Activated CD4-positive, alpha-beta T cell treated with anti-CD3 and anti-CD28 coated beads, Interleukin-2, amount 50 U/mL, for 48 hours (primary cell): ENCODE measurements at places on chromosomes 1 and 21.

- DNase-seq, result no peak
Measured at GRCh38 chr1:217674028-217674729, 43.0 kb downstream of the SPATA17 start.

GRCh38 chr21:33980276-33980916 lies 64.8 kb upstream of the ATP5PO start:
- no peak for DNase-seq

DNA sequence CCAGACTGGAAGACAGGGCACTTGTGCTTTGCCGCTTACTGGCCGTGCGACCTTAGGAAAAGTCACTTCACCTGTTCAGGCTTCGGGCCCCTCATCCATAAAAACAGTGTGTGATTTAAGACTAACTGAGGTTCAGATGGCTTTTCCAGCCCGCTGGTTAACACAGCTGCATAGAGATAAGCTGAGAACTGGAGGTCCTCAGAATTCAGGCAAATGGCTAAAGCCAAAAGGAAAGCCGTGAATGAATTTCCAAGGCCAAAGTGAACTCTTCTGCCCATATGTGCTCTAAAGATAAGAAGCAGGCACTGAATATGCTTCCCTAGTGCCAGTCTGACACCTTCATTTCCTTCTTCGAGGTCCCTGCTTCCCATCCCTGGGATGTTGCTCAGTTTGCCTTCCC lies 23.5 kb upstream of the SARS1 start:
- no peak for DNase-seq

GRCh38 chr21:36059823-36060158 lies 535 bp downstream of the SETD4 start:
- no peak for DNase-seq

- no peak for DNase-seq
Measured at GRCh38 chr1:222099746-222100145, 357.9 kb upstream of the DUSP10 start.

GRCh38 chr1:84899969-84900368 lies 7.0 kb upstream of the LPAR3 start:
- DNase-seq, result no peak

DNA sequence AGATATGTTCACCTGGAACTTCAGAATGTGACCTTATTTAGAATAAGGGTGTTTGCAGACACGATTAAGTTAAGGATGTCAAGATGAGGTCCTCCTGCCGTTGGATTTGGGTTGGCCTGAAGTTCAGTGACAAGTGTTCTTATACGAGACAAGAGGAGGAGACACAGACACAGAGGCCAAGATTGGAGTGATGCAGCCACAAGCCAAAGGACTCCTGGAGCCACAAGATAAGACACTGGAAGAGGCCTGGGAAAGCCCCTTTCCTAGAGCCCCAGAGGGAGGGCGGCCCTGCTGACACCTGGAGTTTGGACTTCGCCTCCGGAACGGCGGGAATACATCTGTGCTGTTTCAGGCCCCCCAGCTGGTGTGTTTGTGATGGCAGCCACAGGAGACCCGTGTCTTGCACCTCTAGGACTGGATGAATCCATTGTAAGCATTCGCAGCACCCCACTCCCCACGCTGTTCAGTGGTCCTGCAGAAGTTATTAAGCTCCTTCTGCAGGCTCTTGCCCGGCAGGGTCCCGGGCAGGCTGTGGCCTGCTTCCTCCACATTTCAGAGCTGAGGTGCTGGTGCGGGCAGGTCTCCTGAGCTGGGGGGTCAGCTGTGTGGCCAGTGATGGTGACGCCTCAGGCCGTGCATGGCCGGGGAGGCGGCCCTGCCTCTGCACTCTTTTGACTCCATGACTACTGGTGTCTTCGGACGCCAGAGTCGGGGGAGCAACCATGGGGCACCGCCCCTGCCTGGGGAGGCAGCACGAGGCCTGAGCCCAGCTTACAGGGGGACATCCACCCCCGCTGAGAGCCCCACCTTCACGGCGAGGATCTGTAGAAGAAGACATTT lies 34.6 kb downstream of the UMODL1 start:
- no peak for DNase-seq

- DNase-seq, result no peak
Measured at GRCh38 chr1:201173736-201174135, 16.9 kb upstream of the IGFN1 start.

DNA sequence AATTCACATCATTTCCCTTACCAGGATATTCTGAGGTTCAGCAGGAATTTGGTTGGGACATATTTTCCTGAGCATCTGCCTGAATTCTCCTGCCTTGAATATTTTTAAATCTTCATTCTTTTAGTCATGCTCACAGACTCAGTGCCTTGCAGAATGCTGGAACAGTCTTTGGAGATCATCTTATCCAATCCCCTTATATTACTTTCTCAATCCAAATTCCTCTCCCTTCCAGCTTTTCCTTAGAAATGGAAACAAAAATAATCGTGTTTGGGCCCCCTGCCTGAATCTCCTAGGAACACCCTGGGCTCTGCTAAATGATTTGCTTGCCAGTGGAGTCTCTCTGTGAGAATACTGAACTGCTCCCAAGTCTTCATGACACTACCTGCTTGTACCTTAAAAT lies 38.4 kb downstream of the LHX8 start:
- no peak for DNase-seq

DNA sequence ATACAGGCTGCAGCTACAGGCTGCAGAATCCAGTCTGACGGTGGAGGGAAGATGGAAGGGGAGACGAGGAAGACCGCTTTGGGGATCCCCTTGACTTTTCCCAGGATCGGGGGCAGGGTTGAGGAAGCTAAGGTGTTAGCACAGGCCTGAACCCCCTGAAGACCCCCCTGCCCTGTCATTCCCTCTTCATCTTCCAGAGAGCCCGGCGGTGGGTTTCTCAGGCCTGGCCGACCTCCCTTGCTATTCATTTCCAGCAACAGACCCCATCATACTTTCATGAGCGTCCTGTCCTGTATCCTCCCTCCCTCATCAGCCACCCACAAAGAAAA lies 112.0 kb downstream of the PGBD5 start:
- DNase-seq, result no peak

GRCh38 chr1:8155528-8156186 lies 129.5 kb upstream of the ERRFI1 start:
- DNase-seq, result no peak

- DNase-seq, result no peak
Measured at GRCh38 chr1:56688522-56689026, 43.5 kb downstream of the PRKAA2 start.

DNA sequence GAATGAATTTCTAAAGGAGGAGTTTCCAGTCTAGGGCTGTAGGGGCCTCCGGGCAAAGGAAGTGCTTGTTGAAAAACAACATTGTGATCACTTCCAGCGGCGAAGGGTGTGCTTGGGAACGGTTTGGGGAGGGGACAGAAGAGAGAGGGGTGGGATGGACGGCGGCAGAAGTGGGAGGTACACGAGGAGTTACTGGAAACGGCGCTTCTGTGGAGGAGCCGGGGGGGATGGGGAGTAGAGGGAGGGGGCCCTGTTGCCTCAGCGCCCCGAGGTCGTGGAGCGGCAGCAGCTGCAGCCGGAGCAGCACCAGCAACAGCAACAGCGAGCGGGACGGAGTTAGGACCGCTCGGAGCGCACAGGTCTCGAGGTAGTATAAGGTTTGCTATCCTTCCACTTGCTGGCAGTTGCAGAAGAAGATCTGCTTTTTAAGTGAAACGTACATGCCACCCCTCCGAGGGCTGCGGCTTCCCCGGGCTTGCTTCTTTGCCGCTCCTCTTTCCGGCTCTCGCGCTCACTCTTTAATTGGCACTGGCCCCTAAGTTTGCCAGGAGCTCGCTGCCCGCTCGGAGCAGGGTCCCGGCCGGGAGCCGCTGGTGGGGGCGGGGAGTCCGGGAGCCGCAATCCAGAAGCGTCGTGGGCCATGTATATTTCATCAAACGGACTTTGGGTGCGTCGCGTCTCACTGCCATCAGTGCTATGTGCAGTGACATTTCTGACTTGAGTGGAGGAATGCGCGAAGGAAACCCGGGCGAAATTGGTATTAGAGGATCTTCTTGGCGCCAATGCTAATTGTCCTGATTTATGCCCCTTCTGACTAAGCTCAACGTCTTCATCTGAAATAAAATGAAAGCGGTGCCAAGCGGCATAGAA lies 771 bp upstream of the NTNG1 start:
- DNase-seq, result peak; percentile 9

DNA sequence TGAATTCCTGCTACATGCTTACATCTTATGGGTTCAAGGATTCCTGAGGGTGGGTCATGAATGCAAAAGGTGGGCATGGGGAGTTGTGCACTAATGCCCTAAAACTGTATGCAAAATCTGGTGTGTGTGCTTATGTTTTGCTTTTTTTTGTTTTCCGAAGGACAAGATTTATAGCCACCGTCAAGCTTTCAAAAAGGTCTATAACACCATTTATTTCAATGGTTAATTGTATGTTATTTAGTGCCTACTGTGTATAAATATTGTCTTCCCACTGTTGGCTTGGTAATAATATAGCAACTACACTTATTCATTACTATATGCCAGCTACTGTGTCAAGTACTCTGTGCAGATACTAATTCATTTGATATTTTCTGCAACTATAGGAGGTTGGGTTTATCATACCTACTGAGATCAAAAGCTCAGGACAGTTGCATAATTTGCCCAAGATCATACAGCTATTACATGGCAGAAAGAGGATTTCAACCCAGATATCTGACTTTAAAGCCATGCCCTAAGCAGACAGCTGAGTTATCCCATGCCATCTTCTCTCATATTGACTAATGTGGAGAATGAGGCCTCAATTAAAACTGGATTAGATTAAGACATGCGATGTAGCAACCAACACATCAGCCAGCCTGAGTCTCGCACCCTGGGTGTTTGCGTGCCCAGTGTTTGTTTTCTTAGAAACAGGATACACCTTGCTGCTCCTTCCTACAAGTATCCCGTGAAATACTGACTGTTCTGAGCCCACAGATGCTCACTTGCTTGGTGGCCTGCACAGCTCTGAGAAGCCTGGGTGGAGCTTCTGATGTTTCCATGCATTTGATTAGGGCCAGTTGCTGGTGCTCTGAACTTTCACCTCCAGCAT lies 34.6 kb downstream of the GADD45A start:
- DNase-seq, result no peak

GRCh38 chr1:227937031-227937837 lies 10.5 kb downstream of the WNT9A start:
- no peak for DNase-seq

GRCh38 chr1:185853739-185854138 lies 119.5 kb downstream of the HMCN1 start:
- DNase-seq, result no peak
